PC-9 (cell line): ENCODE measurements at places on chromosomes 16 and 17. TPM values are rescaled to one million over a fixed set of nuclear protein-coding genes. Genes with fewer than 3 reads are reported as not detected.
A peak's percentile ranks its signal among the peaks of the same experiment; 100 is the strongest.

Gene TIMP2
- 90.5 and 114 TPM in 2 replicates for total RNA-seq

Gene CES3
- 9.1 and 10.1 TPM in 2 replicates for total RNA-seq

Gene CDH3
- total RNA-seq = 70.3 and 81.3 TPM in 2 replicates

Gene GOSR1
- total RNA-seq = 30.1 and 43.7 TPM in 2 replicates

Gene ARHGAP44
- not detected in 2 replicates for total RNA-seq

- no peaks in the 10 kb centered on the region for H3K36me3 ChIP-seq
- DNase-seq = no peak
- no peaks in the 10 kb centered on the region for H3K4me1 ChIP-seq
- H3K27me3 ChIP-seq = no peaks in the 10 kb centered on the region
- H3K27ac ChIP-seq = no peak overlapping the region
Observed at GRCh38 chr16:72657791-72658190, 390.1 kb downstream of the ZFHX3 start.

DNA sequence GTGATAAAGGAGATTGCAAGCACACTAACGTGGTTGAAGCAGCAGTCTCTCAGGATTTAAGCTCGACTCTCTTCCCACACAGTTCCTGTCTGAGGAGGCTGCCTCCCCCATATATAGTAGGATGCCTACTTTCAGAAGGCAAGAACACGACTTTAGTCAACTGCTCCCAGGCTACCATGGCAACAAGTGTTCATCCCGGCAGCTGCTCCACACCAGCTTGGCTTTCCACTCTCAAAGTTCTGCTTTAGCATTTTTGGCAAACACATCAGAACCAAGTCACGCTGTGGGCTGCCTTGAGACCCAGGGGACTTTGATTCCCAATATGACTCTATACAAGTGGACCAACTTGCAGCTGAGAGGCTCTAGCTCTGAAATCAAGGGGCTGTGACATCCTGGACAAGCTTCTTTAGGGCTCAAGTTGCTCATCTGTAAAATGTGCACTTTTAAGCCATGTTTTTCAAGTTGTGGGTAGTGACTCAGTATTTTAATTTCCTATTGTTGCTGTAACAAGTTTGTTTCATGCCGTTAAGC lies 16.5 kb downstream of the ZP2 start:
- H3K4me1 ChIP-seq = no peaks in the 10 kb centered on the region
- no peaks in the 10 kb centered on the region for H3K36me3 ChIP-seq
- H3K27ac ChIP-seq = no peak overlapping the region

- H3K27me3 ChIP-seq = no peaks in the 10 kb centered on the region
- DNase-seq = no peak
- H3K27ac ChIP-seq = no peak overlapping the region
- H3K4me1 ChIP-seq = no peaks in the 10 kb centered on the region
- H3K4me3 ChIP-seq = no peak overlapping the region
Observed at GRCh38 chr16:62105244-62105643, 69.0 kb upstream of the CDH8 start.

DNA sequence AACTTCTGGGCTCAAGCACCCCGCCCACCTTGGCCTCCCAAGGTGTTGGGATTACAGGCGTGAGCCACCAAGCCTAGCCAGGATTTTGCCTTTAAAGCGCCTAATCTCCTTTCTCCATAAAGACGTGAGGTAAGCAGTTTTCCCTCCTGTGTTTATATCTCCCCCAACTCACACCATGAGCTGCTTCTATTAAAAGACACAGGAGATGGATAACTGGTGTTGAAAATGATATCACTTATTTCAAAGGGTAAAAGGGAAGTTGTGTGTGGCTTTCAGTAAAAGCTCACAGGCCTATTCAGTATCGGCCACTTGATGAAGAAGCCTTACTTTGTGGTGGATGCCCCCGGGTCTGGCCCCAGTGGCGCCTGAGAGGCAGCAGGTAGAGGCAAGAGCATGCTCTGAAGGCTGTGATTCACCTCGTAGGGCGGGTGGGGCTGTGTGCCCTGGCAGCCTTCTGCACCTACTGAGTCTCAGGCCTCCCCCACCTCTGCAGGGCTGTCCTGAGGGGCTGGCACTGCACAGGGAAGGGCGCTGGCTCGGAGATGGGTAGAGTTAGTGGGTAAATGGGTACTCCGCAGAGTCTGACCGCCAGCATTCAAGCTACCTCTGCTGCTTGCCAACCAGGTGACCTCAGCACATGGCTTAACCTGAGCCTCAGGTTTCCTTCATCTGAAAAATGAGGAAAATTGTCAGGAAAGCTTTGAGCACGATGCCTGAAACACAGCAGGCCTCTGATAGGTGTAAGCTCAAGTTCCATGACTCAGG lies 146.8 kb downstream of the CLEC16A start:
- H3K4me1 ChIP-seq = peaks cover 30% of the 10 kb centered on the region
- DNase-seq = no peak
- no peaks in the 10 kb centered on the region for H3K36me3 ChIP-seq
- no peak overlapping the region for H3K4me3 ChIP-seq

- no peak overlapping the region for H3K27ac ChIP-seq
- no peaks in the 10 kb centered on the region for H3K36me3 ChIP-seq
- H3K4me1 ChIP-seq = peaks cover 55% of the 10 kb centered on the region
Observed at GRCh38 chr17:57037411-57037810, 47.6 kb upstream of the AKAP1 start.

DNA sequence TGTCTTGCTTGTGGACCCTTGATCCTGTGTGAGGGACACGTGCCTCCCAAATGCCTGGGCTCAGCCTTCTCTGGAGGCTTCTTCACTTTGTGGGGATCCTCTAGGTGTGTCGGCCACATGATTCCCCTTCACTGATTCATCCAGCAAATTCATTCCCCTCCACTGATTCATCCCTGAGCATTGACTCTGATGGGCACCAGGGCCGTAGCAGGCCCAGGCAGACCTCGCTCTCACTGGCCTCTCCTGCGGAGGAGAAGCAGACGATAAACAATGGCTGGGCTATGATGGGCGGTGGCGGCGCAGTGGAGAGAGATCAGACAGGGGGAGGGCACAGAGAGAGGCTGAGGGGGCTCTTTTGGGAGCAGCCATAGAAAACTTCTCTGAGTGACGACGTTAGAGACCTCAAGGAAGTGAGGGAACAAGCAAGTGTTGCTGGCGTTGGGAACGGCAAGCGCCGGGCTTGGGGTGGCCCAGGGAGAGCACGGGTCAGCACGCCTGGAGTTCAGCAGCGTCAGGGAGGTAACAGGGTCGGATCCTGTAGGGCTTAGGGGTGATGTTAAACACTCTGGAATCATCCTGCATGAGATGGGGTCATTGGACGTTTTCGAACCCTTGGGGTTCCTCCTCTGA lies 17.5 kb upstream of the RPTOR start:
- H3K4me1 ChIP-seq = no peaks in the 10 kb centered on the region
- no peak overlapping the region for H3K4me3 ChIP-seq
- no peak for DNase-seq
- H3K36me3 ChIP-seq = no peaks in the 10 kb centered on the region

DNA sequence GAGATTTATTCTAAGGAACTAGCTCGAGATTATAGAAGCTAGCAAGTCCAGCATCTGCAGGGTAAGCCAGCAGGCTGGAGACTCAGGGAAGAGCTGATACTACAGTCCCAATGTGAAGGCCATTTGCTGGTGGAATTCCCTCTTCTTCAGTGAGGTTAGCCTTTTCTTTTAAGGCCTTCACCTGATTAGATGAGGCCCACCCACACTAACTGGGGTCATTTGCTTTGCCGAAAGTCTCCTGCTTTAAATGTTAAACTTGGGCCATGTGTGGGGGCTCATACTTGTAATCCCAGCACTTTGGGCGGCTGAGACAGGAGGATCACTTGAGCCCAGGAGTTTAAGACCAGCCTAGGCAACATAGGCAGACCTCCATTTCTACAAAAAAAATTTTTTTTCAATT lies 168.3 kb downstream of the LGALS9B start:
- no peak overlapping the region for H3K27ac ChIP-seq
- no peaks in the 10 kb centered on the region for H3K27me3 ChIP-seq
- no peak overlapping the region for H3K4me3 ChIP-seq
- H3K4me1 ChIP-seq = no peaks in the 10 kb centered on the region
- H3K36me3 ChIP-seq = no peaks in the 10 kb centered on the region
- no peak for DNase-seq

DNA sequence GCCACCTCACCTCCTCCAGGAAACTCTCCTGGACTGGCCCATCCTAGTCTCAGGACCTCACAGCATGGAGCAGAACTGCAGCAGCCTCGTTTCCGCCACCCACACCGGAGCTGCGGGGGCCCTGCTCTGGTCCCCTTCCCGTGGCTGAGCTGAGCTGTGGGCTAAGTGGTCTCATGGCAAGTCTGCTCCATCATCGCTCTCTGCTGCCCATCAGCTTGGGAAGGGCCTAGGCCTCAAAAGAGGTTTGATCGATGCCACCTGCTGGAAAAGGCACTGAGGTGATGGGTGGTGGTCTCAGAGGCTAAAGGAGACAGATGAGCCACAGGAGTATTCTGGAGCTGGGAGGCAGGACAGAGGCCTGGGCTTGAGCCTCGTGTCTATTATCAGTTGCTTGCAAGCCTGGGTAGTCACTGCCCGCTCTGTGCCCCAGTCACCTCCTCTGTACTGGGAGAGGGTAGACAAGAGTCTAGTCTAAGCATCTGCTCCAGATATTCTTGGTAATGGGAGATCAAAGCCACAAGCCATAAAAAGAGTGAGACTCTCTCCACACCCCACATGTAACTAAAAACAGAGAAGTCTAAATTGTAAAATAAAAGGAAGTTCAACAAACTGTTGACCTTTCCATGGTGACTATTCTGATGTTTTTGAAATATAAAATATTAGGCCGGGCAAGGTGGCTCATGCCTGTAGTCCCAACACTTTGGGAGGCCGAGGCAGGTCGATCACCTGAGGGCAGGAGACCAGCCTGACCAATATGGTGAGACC lies 1.6 kb downstream of the ITGAE start:
- no peak overlapping the region for H3K27ac ChIP-seq
- no peak for DNase-seq
- H3K36me3 ChIP-seq = no peaks in the 10 kb centered on the region
- no peak overlapping the region for H3K4me3 ChIP-seq
- H3K27me3 ChIP-seq = no peaks in the 10 kb centered on the region

GRCh38 chr16:14263769-14264168 lies 192.7 kb downstream of the MRTFB start:
- H3K4me3 ChIP-seq = no peak overlapping the region
- DNase-seq = no peak
- no peaks in the 10 kb centered on the region for H3K27me3 ChIP-seq
- no peak overlapping the region for H3K27ac ChIP-seq
- H3K36me3 ChIP-seq = peaks cover 42% of the 10 kb centered on the region
- H3K4me1 ChIP-seq = no peaks in the 10 kb centered on the region

- H3K36me3 ChIP-seq = no peaks in the 10 kb centered on the region
- peak overlapping the region; percentile 12 for H3K27ac ChIP-seq
- DNase-seq = peak; percentile 80
- H3K4me1 ChIP-seq = peaks cover 17% of the 10 kb centered on the region
- H3K27me3 ChIP-seq = no peaks in the 10 kb centered on the region
- H3K4me3 ChIP-seq = no peak overlapping the region
Observed at GRCh38 chr16:48613061-48613957, 3.3 kb upstream of the N4BP1 start.

DNA sequence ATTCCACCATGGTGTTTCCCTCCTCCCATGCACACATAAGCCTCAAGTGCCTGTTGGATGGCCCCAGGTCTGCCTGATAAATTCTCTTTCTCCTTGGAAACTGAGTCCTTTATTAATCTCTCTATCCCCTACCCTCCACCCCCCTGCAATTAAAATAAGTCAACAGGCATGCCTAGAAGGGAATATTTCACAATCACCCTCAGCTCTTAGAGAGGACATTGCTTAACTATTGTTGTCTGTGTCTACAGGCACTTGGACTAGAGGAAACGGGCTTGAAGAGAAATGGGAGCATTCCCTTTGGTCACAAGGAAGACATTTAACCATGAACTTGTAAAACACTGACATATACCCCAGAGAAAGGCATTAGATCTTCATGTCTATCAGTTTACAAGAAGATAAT lies 39.5 kb downstream of the RCVRN start:
- DNase-seq = peak; percentile 55
- peaks cover 11% of the 10 kb centered on the region for H3K4me1 ChIP-seq
- H3K27ac ChIP-seq = no peak overlapping the region
- no peak overlapping the region for H3K4me3 ChIP-seq
- H3K27me3 ChIP-seq = no peaks in the 10 kb centered on the region

DNA sequence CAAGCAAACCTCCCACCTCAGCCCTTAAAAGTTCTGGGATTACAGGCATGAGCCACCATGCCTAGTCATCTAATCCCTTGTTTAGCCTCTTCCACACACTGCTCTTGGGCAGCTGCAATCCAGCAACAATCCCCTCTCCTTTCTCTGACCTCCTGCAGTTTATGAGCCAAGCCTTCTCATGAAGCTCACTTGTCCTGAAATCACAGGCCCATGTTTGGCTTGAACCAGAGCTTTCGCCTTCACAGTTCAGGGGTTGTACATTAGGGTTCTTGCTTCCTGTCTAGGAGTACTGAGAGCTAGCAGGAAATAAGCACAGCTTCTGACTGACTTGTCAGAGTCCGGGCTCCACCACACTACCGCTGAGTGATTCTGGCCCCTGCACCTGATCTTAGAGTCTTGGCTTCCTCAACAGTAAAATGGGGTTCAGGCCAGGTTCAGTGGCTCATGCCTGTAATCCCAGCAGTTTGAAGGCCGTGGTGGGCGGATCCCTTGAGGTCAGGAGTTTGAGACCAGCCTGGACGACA lies 16.3 kb downstream of the ERAL1 start:
- H3K27ac ChIP-seq = no peak overlapping the region
- H3K4me3 ChIP-seq = no peak overlapping the region
- H3K4me1 ChIP-seq = peaks cover 7% of the 10 kb centered on the region; the same call in 1 of the 2 replicates
- no peaks in the 10 kb centered on the region for H3K36me3 ChIP-seq
- no peak for DNase-seq
- H3K27me3 ChIP-seq = no peaks in the 10 kb centered on the region

- H3K4me1 ChIP-seq = no peaks in the 10 kb centered on the region
- H3K4me3 ChIP-seq = no peak overlapping the region
- H3K27ac ChIP-seq = no peak overlapping the region
- H3K36me3 ChIP-seq = no peaks in the 10 kb centered on the region
Observed at GRCh38 chr16:47180073-47180472, 36.3 kb upstream of the NETO2 start.

DNA sequence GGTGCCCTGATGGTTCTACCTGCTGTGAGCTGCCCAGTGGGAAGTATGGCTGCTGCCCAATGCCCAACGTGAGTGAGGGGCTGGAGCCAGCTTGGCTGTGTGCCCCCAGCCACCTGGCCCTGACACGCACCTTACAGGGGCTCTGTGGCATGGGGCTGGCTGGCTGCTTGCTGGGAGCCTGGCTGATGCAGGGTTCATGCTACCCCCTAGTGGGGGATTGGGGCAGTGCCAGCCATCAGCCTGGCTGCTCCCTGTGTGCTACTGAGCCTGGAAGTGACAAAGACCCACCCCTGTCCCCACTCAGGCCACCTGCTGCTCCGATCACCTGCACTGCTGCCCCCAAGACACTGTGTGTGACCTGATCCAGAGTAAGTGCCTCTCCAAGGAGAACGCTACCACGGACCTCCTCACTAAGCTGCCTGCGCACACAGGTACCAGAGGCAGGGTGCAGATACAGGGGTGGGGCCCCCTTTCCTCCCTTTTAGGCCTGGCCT lies 5.7 kb downstream of the GRN start:
- no peaks in the 10 kb centered on the region for H3K27me3 ChIP-seq
- no peak overlapping the region for H3K4me3 ChIP-seq
- H3K4me1 ChIP-seq = peaks cover 5% of the 10 kb centered on the region
- no peak for DNase-seq

GRCh38 chr16:52851211-52851740 lies 201.4 kb downstream of the CHD9NB start:
- no peak overlapping the region for H3K4me3 ChIP-seq
- no peaks in the 10 kb centered on the region for H3K4me1 ChIP-seq
- no peaks in the 10 kb centered on the region for H3K27me3 ChIP-seq
- DNase-seq = no peak
- H3K27ac ChIP-seq = no peak overlapping the region

GRCh38 chr17:59073972-59074371 lies 32.7 kb downstream of the TRIM37 start:
- H3K4me3 ChIP-seq = no peak overlapping the region
- H3K27me3 ChIP-seq = no peaks in the 10 kb centered on the region
- H3K4me1 ChIP-seq = peaks cover 13% of the 10 kb centered on the region
